T47D (cell line): ENCODE measurements at places on chromosomes 3 and 15.
A peak's percentile ranks its signal among the peaks of the same experiment; 100 is the strongest.

DNA sequence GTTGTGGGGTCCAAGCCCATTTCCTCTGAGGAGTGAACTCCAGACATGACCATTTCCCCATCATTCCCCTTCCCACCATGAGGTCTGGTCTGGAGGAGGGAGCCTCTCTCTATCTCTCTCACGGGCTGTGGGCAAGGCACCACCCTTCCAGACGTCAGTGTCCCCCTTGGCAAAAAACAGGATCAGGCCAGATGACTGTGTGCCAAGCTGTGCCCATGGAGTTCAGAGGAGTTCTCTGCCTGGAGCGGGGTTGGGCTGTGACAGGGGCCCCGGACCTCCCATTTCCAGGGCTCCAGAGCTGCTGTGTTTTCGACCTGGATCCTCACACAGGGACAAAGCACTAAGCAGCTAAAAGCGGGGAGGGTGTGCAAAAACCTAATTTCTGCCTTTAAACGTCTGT lies 124.5 kb downstream of the RAB11A start:
- no peak for DNase-seq

DNA sequence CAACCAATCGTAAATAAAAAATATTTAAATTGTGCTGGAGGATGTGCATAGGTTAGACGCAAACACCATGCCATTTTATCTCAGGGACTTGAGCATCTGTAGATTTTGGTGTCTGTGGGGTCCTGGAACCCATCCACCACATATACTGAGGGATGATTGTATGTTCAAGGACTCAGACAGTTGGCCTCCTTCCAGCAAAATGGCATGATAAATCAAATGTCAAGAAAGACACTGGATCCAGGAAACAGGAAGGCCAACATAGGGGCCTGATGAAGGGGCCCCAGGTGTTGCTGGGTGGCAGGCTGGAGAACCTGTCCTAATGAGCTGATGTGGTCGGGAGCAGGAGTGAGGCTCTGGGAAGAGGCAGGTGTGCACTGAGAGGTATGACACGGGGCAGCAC lies 289.5 kb downstream of the GABRG3 start:
- no peak for DNase-seq

- no peak for DNase-seq
Observed at GRCh38 chr15:79595306-79595705, 163.2 kb downstream of the MINAR1 start.

DNA sequence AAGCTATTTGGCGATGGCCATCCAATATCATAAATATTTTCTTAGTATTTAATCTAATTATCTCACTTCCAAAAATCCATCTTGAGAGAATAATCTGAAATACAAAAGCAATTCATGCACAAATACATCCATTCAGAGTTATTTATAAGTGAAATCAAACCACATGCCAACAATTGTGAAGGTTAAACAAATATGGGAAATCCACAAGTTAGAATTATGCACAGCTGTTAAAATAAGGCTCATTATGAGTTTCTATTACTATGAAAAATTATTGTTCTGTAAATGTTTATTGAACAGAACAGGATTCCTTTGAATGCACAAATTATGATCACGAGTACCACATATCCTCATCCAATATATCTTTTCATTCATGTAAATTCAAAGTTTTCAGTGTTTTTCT lies 267.7 kb downstream of the PLOD2 start:
- no peak for DNase-seq

DNA sequence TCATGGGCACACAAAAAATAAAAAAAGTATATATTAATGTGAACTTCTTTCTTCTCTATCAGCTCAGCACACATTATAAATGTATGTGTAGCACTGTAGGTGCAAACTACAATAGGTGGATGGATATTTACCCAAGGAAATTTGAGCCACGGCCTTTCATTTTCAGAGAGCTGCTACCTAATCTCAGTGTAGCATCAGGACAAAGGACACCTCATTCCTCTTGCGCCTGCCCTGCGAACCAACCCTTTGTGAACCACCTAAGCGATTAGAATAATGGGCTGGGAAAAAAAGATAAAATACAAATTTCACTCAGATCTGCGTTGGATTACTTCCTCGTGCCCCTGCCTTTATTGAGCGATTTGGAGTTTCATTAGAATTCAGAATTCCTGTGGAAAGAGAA lies 263.2 kb downstream of the NR2F2 start:
- no peak for DNase-seq

DNA sequence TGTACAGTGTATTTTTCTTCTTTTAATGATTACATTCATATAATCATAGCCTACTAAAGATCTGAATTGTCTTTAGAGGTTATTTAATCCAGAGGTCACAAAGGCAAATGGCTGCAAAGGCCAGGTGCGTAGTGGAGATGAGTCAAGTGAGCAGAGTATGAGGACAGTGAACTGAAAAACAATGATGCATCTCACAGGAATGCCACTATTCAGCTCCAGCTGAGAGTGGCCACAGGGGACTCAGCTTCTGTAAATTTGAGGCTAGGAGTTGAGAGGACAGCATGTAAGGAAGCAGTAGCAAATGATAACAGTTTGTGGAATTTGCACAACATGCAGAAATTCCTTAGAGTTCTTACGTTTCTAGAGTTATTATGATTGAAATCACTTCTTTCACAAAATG lies 50.4 kb downstream of the COL6A5 start:
- DNase-seq = peak; percentile 49

DNA sequence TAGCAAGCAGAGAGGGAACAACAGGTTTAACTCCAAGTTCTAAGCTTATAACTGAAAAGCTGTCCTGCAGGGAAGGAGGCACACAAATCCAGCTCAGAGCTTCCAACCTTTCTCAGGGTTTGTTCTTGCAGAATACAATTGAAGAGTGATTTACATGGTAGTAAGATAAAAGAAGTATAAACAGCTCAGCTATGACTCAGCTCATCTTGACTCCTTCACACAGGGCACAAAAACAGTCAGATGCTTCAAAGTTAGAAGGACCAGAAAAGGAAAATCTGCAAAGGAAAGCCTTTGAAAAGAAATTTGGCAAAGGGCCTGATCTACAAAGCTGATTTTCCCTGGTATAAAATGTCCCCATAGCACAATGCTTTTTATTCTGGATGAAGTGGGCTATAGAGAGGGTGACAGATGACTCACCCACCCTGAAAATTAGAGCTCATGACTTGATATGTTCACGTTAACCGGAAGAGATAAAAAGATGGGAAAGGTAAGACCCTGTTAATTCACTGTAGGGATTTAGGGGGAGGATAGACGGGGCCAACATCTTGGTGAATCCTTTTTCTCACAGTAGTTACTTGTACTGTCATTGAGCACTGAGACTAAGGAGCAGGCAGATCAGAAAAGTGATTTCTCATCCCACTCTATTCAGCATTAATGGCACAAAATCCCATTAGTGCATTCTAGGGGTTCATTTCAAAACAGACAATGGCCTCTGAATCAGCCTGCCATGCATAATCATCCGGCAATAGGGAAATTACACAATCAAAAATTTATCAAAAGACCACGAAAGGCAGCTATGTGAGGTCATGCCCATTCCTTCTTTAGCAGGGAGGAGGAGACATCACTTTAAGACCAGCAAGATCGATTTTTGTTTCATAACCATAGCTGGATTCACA lies 143.5 kb downstream of the GAP43 start:
- DNase-seq = no peak

- DNase-seq = no peak
Observed at GRCh38 chr15:69897061-69897460, 200.7 kb downstream of the TLE3 start.

GRCh38 chr3:21750831-21751391 lies at the start of gene ZNF385D:
TSS of gene ZNF385D (minus strand) at chr3:21751210. CDS start at chr3:21750916, 294 bp downstream.
- DNase-seq = peak; percentile 26

DNA sequence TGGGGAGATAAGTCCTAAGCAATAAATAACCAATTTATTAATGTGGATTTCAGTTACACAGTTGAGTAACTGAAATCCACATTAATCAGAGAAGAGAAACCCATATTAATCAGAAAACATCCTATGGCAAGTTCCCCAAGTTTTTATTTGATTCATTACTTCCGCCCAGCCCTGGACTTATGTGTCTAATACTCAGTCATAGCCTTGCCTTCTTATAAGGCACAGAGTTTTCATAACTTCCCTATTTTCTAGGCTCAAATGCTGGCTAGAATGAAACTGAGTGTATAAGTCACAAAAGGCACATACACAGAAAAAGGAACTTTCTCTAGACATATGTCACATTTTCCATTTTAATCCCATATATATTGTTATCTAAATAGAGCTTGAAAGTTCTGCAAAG lies 28.8 kb downstream of the CD47 start:
- DNase-seq = no peak

DNA sequence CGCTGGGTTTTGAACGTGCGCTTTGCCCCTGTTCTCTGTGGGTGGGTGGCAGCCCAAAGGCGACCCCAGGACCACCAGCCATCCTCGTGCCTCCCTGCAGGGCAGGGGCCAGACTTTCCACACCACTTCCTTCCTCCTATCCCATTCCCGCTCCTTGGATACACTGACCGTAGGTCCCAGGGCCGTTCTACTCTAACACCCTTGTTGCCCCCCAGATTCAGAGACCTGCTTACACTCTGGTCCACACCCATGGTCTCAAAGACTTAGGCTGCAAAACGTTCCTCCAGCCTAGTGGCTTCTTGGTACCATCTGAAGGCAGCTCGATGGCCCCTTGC lies 318 bp upstream of the DCLK3 start:
- DNase-seq = no peak

DNA sequence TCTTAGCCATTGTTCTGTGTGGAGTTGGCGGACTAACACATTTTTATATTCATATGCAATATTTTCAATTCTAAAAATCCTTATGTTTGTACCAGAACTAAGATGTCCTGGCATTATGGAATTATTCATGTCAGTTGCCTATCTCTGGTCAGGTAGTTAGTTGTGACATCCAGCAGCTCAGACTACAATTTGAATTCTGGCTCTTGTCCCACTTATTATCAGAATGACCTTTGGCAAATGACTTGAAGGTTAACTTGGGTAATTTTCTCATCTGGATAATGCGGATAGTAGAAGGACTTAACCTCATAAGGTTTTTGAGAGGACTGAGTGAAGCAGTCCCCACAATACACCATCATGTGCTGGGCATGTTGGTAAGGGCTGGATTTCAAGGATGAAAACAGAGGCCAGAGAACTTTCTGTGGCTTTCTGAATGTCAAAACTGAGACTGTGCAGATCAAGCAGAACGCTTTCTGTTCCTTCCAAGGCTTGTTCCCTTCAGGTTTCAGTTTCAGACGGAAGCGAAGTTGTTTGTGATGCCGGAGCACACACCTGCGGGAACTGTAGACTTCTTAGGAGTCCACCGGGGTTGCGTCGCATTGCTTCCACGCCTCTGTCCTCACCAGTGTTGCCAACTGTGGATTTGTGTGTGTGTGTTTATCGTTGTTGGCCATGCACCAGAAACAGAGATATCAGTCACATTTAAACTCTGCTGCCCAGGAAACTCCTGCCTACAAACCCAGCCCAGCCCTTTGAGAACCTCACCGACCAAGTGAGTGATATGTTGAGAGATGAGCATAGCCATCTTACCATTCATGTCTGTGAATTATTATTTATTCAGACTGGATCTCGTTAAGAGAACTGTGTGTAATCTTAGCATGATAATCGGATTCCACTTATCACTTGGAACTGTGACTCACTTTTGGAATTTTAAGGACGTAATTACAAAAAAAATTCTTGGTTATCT lies 76.0 kb downstream of the PTPRG start:
- no peak for DNase-seq

DNA sequence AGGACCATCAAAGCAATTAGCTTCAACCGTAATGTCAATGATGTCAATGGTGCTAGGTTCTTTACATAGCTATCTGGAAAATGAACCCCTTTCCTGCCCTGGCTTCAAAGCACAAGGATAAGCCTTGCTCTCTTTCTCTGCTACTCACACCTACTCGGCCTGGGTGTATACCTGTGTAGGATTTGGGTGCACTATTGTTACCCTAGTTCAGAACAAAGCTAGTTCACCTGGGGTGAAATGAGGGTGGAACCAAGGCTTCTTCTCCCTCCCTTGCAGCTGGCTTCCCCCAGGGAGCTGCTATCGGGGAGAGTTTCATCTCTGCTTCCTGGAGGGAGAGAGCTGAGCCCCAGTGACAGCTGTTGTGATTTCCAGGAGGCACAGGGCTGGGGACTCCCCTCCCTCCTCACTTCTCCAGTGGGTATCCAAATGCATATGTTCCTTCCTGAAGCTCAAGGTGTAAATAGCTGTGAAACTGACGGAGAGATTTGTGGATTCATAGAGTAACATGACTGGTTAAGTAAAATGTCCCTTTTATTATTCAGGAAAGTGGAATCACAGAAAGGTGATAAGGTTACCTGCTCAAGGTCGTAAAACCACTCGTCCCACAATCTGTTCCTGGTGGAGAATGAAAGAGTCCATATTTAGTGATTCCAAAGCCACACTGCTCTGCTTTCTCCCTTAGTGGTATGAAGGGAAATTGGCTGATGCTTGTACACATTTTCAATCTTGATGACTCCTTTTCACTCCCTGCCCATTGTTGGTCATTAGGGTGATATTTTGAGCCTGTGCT lies 11.8 kb upstream of the C3orf70 start:
- DNase-seq = no peak

DNA sequence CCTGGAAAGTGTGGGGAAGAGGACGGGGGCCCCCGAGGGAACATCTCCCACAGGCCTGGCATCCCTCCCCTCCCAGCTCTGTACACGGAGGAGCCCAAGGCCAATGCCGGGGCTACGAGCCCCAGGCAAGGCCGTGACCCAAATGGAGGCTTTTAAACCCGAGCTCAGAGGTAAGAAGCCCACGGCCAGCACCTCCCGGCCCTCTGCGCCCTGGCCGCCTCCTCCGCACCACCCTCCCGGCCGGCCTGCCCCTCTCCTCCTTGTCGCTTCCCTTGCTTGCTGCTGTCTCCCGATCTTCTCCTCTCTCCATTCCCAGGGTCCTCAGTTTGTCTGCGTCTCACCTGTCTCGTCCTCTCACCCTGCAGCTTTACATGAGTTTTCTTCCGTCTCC lies 1.3 kb downstream of the MUC4 start:
- no peak for DNase-seq

DNA sequence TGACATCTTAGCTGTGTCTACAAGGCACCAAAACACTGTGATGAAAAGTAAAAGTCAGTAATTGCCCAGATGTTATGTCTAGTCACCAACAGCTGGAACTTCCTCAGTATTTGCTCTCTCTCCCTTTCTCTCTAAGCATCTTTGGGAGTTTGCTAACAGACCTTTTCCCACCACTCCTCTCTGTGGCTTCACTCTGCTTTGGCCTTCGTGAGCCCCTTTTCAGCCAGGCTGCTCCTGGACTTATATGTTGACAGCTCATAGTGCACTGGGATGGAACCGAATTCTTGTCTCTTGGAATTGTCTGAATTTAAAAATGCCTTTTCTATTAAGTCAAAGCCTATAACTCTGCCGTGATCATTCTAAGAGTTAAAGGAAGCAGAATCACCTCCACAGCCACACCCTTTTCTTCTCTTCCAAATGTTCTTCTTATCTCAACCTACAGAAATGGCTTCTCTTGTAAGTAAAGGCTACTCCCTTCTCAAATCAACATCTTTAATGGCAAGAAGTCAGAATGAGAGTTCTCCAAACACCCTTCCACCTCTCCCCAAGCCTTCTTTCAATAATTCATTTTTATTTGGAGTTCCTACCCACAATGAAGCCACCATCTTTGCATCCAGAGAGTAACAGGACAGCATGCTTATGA lies 17.2 kb upstream of the FOXP1 start:
- DNase-seq = no peak
